Stimulated activated CD8-positive, alpha-beta memory T cell treated with anti-CD3 and anti-CD28 coated beads, Interleukin-2, amount 100 ng/mL, for 1 hour (primary cell): ENCODE measurements at places on chromosomes 4 and X.

- no peak for DNase-seq
Measured at GRCh38 chrX:96771486-96771885, 86.8 kb downstream of the DIAPH2 start.

DNA sequence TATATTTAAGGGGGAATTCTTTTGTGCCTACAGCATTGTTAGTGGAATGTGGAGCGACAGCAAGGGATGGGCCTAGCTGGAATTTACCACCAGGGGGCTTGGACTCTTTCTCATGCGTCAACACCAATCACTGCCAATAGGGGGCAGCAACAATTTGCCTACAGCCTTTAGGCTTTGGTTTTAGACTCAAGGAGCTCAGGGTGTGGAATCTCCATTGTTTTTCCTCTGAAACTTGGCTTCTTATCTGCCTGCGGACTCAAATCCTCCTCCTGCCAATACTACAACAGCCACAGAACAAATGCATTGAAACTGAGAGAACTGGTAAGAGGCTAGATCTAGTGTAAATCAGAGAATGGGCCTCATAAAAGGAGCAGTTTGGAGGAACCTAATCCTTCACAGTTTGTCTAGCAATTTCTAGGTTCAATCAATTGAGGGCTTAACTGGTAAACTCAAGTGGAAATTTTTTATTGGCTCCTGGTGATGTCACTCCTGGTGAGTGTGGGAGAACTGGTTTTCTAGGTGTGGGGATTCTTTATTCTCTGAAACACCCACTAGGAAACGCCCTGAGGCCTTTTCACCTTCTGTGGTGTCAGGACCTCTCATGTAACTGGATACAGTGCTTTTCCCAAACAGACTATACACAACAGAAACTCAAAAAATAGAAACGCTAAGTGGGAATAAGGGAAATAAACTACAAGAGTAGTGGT, 27.9 kb upstream of the TMSB4X start:
- peak; percentile 50 for DNase-seq

DNA sequence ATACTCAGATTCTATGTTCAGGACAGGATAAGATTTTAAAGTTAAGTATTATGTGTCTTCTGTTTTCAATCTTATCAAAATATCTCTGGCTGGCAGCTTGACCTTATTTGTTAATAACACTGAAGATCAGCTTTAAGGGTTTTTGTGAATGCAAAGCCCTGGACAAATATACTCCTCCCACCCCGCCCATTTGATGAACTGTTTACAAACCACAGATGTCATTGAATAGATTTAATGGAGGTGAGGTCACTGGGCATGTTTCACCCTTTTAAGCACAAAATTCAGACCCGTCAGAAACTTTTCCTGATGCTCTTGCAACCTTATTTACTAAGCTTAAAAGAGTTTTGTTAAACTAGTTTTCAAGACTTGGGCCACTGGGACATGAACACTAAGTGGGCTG, 10.1 kb upstream of the CXCL8 start:
- no peak for DNase-seq

GRCh38 chr4:110492522-110492921, 16.6 kb downstream of the ENPEP start:
- DNase-seq: no peak

DNA sequence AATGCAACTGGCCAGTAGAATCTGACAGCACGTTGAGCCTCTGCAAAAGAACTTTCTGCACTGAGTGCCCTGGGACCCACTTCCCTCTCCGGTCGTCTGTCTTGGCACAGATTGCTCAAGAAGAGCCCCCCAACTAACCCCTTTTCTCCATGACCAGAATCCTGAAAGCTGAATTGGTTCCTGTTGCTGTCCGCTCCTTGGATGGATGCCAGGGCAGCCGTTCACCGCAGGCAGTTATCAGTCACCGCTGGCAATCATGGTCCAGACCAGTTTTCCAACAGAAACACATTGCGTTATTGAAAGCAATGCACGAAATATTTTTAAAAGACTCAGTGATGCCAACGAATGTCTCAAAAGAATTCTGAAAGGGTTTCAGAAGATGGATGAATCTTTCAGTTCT, 733.7 kb upstream of the FRG1 start:
- DNase-seq: no peak

- no peak for DNase-seq
Measured at GRCh38 chrX:34656467-34656841, 631 bp downstream of the TMEM47 start.

DNA sequence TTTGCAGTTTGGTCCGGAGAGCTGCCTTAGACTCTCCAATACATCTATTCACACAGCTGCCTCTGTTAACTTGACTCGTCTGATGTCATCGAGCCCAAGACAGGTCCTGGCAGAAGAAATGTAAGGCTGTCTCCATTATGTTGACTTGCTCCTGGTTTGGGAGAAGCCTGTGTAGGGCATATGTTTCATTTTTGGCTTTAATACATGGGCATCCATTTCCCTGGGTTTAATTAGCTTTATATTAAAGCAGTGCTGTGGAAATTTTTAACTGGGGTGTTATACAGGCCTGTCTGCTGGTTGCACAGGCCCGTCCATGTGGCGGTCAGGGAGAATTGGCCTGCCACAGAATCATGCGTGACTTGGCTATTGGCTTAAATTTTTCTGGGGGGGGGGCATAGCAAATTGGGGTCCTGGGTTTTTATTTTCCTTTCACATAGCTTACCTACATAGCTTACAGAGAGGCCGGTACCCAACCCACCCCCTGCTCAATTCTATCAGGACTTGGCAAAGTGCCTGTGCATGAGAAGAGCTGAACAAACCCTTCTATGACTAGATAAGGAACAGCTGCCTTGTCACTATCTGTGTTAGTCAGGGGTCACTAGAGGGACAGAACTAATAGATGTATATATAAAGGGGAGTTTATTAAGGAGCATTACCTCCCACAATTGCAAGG, 123.5 kb upstream of the WDR1 start:
- no peak for DNase-seq

- no peak for DNase-seq
Measured at GRCh38 chr4:98994474-98995182, 893 bp upstream of the METAP1 start.

- no peak for DNase-seq
Measured at GRCh38 chr4:85153221-85153620, 186.7 kb upstream of the WDFY3 start.

- no peak for DNase-seq
Measured at GRCh38 chrX:55169782-55170181, 50.4 kb upstream of the PAGE5 start.
